ENCODE measurements at places on chromosomes 6 and 20. TPM values are rescaled to one million over a fixed set of nuclear protein-coding genes. Genes with fewer than 3 reads are reported as not detected.

DNA sequence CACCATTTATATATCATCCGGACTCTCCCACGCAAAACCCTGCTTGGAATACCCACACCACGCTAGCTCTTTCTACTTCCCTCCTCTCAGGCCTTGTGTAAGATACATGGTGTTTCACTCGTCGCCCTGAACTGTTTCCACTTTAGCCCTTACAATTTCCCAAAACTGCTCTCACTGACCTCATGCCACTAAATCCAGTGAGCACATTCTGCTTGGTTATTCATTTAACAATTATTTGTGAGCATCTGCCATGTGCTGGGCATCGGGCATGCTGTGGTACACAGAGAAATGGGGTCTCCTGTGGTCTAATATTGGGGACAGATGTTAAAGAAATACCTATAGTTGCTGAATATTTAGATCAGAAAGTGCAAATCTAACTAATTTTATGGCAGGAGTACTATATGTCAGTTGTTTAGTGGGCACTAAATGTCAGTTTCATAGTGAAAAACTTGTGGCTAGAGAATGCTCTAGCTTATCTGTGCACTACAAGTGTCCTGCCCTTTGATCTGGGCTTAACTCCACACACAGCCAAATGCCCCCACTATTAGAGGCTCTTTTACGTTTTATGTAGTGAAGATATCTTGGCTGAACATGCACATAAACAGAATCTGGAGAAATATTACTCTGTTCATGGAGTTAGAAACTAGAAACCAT, 41.0 kb downstream of the PLEKHG1 start:
- DNase-seq: no peak

DNA sequence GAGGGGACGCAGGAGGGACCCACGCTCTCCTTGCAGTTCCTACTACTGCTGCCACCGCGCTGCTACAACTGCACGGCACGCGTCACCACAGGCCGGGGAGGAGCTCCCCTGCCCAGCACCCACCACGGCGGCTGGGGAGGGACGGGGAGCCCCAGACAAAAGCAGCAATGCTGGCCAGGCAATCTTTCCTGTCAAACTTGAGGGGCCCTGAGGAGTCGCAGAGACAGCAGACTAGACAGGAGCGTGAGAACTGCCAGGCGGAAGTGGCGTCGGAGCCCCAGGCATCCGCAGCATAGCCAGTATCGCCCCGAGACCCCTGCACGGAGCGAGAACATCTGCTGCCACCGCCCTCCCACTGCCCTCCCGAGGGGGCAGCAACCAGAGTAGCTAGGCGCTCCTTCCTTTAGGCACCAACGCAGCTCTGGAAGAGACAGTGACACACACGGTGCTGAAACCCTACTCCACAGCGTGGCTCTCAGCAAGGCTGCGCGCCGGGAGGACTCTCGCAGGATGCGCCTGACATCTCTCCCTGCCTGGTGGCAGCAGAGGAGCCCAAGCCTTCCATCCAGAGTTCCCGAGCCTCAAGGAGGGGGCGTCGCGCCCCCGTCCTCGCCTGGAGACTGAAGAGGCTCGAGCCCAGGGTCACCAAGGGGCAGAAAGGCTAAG, 2.2 kb downstream of the TAF4 start:
- DNase-seq: no peak

BICRAL gene
- 34.1 TPM for total RNA-seq

DNA sequence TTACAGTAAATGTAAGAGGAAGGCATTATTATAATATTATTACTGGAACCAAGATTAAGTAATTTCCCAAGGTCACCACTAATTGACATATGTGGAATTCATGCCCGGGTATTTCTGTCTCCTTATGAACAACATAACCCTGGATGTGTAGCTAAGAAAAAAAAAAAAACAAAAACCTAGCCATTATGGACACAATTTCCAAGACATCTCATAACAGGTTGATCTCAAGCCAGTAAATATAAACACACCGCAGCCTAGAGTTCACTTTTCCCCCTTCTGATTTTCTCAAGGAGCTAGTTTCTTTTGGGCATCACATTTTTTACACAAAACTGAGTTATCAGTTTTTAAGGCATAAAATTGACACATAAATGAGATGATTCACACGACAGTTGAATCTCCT, 306.5 kb upstream of the RSPO3 start:
- DNase-seq: no peak

DNA sequence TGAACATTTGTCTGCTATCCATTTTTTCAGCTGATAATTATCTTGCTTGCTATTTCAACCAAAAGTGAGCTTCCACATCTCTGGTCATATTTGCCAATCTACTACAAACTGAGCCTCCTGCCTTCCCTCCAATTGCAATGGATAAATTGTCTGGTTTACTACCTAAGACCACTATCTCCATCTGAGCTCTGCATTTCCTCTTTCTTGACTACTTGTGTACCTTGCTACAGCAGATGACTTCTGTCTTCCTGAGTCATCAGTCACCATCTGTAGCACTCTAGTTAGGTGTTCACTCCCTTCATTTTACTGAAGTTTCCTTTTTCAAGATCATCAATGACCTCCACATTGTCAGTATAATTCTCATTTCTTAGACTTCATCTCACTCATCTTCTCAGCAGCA, 33.5 kb upstream of the PHIP start:
- DNase-seq: no peak

GRCh38 chr20:38836991-38837390, 31.5 kb downstream of the PPP1R16B start:
- DNase-seq: no peak

HLA-DOA gene
- 2.6 TPM for total RNA-seq

DNA sequence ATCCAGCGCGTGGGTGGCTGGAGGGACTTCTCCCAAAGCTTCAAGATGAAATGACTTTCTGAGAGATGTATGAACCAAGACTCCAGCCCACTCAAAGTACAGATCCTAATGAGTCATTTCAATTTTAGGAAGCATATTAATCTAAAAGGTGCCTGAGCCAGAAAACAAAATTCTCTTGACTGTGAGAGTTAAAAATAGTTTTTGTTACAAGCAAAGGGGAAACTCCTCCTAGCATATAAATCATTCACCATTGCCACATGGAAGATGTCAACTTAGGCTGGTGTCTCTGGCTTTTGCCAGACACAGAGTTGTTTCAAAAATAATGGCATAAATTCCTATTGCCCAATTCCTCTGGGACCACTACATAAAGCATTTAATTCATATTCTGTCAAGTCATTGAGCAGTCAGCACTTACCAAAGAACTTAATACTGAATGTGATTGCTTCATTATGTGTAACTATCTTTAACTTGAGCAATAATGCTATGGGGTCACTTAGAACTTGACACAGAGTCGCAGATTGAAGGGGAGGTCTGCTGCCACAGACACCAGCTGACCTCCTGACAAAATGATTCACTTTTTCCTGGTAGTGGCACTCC, 280.6 kb downstream of the SLC35F1 start:
- no peak for DNase-seq

GRCh38 chr20:4585104-4585753, 136.5 kb upstream of the PRND start:
- DNase-seq: no peak

DNA sequence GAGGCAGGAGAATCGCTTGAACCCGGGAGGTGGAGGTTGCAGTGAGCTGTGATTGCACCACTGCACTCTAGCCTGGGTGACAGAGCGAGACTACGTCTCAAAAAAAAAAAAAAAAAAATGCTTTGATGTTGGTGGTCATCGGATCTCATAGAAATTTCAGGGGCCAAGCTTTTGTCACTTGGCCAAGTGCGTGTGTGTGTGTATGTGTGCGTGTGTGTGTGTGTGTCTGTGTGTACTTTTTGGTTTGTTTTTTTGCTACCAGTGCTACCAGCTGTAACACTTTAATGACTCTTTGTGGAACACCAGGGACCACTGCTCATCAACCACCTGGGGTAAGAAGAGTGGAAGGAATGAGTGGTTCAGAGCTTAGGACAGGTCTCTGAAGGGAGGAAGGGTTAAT, 49.7 kb downstream of the TRAF3IP2 start:
- no peak for DNase-seq

- DNase-seq: no peak
Observed at GRCh38 chr20:38402816-38403215, 32.3 kb downstream of the SNHG17 start.

DNA sequence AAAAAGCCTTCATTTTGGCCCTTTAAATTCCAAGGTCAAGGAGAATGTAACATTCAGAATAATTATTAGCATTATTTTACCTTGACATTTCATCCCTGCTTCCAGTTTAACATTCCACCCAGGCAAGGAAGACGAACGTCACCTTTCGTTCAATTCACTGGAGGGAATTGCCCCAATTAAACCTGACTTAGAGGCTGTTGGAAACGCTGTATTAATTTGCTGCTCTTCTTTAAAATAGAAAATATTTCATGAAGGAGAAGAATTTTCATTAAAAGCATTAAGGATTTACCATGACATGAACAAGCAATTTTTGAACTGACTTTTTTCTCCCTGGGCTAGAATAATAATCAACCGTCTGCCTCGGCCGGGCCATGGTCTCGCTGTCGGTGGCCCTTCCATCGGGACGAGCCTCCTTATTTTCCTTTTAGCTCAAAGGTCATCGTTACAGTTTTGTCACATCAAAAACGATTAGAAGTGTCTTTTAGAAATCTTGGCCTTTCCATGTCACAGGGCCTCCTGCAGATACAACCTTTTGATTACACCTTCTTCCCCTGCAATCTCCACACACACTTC, 282.9 kb upstream of the SOX4 start:
- no peak for DNase-seq

- no peak for DNase-seq
Observed at GRCh38 chr6:44956396-44956795, 371.7 kb upstream of the RUNX2 start.

- no peak for DNase-seq
Observed at GRCh38 chr20:61812121-61812844, 253.4 kb downstream of the TAF4 start.

Data from T-helper 17 cell (primary cell).